ENCODE measurements at places on chromosomes 6 and 20. TPM values are rescaled to one million over a fixed set of nuclear protein-coding genes. Genes with fewer than 3 reads are reported as not detected.

- DNase-seq = no peak
These were observed 19.7 kb downstream of the TSHZ2 start for GRCh38 chr20:52991830-52992229.

DNA sequence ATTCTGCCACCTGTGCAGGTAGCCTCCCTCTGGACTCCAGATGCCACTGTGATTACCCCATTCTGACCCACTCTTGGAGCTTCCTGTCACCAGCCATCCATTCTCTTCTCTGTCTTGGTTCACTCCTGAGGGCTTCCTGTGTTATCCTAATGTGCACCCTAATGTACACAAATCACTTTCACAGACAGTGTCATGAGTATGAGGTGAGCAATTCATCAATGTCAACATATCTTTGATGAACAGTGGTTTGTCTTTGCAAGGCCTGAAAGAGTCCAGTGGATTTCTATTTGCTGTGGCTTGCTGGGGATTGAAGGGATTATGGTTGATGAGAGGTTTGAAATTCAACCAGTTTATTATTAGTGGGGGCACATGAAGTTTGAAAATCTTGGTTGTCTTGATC is 63.8 kb upstream of the EEF1E1 start:
- no peak for DNase-seq

DNA sequence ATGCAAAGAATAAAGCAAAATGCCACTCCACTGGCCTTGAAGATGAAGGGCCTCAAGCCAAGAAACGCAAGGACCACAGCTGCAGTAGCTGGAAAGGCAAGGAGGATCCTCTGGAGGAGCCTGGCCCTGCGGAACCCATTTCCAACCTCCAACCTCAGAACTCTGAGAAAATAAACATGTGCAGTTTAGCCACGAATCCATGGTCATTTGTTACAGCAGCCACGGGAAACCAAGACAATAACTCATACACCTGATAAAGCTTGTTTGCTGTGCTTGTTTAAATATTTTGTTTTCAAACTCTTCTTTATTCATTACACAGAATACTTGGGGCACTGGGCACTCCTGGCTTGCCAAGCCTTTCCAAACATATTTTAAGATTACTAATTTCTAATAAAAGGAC is 10.4 kb downstream of the SERPINB6 start:
- DNase-seq = no peak

The RIPPLY2 gene
- total RNA-seq = not detected

DNA sequence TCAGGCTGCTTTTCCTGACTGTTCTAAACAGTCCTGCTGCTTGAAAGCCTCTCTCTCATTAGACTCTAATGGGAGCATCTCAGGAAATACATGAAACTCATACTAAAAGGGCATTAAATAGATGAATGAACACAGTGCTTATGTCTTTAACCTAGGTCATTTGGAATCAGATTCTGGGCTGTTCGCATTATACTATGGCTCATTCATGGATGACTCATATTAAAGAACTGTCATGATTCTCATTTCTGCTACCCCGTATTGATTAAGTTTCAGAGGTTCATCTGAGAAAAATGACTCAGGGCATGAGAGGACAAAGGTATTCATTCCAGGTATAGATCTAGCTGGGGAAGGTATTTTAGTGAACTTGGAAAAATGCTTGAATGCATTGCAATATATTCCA is 335.5 kb downstream of the GJA1 start:
- no peak for DNase-seq

GRCh38 chr6:156827382-156827781 is 50.2 kb downstream of the ARID1B start:
- no peak for DNase-seq

The BMP2 gene
- 13.8 TPM for total RNA-seq

The LPA gene
- total RNA-seq = not detected

The RCAN2 gene
- total RNA-seq = 1.9 TPM

Measured in skin of body (tissue), 3 donors.